ENCODE measurements at places on chromosomes 11 and 22.

DNA sequence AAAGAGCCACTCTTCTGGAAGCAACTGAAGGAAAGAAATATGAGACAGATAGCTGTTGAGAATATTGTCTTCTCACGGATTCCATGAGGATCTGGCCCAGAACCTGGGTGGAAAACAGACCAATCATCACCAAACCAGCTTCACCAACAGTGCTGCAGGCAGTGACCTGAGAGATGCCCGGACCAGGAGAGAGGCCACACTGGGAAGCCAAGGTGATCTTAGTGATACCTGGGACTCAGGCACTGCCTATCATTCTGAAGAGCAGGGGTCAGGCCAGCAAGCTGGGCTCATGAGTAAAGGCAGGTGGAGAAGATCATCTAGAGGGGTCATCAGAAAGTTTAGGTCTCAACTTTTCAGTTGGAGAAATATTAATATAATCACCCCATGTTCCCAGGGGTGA is 595.8 kb upstream of the CADM1 start:
- DNase-seq, result no peak

DNA sequence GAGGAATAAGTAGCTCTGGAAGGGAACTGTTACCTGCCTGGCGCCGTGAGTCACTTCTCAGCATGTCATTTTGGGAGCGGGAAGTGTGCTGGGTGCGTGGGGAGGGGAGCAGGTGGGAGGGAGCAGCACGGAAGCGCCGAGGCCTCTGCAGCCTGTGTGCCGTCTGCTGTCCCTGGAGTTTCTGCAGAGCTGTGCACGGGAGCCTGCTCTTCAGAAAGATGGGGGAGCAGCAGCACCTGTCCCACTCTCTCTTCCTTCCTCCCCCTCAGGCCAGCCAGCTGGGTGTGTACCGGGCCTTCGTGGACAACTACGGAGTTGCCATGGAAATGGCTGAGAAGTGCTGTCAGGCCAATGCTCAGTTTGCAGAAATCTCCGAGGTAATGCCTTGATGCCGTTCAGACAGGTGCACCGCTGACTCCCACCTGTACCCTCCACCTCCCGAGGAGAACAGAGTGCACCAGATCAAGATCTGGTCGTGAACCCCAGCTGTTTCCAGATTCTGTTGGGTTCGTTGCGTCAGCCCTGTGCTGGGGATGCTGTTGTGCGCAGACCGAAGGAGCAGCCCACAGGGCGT is 87.9 kb downstream of the BCR start:
- DNase-seq, result no peak

- DNase-seq, result no peak
Measured at GRCh38 chr11:15883455-15883920, 472.9 kb downstream of the SOX6 start.

DNA sequence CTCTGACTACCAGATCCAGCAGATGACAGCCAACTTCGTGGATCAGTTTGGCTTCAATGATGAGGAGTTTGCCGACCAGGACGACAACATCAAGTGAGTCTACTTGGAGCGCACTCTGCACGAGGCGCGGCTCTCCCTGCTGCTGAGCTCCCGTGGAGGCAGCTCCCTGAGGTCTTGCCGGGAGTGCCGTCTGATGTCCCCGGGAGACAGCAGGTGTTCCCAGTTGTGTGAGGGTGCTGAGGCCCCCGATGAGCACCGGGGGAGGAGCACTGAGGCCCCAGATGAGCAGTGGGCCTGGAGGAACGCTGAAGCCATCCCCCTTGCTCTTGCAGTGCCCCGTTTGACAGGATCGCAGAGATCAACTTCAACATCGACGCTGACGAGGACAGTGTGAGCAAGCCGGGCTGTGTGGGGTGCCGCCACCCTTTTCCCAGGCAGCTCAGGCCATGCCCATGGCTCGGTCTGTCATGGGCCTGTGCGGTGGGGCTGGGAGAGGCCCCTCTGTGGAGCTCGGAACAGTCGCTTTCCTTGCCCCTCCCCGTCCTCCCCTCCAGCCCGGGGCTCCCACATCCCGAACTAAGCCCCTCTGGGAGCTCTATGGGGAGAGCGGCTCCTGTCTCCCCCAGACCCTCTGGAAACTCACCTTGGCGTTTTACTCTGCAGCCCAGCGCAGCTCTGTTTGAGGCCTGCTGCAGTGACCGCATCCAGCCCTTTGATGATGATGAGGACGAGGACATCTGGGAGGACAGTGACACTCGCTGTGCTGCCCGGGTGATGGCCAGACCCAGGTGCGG is 37.1 kb downstream of the SBF1 start:
- no peak for DNase-seq

GRCh38 chr11:47270331-47271271 is 668 bp downstream of the MADD start:
- no peak for DNase-seq

DNA sequence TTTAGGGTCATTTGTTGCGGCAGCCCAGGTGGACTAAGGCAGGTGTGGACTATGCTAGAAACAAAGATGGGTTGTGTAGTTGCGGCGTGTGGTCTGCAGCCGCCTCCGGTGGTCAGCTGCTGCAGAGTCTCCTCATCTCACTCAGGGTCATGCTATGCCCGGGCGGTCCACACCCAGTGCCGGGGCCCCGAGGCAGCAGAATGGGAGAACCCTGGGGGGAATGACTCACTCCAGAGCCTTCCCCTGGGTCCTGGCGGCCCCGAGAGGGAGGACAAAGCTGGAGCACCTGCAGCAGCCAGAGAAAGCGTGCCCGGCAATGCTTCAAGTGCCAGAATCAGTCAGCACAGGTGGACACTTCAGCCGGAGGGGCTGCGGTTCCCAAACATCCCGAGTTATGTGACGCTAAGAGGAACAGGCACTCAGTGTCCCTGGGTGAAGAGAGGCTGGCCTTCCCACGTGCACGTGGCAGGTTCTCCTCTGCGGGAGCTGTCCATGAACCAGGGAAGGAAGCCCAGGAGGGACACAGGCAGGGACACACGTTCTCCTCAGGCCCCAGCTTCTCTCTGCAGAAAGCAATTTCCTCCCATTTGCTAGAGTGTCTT is 289.6 kb upstream of the B3GAT1 start:
- DNase-seq, result no peak

DNA sequence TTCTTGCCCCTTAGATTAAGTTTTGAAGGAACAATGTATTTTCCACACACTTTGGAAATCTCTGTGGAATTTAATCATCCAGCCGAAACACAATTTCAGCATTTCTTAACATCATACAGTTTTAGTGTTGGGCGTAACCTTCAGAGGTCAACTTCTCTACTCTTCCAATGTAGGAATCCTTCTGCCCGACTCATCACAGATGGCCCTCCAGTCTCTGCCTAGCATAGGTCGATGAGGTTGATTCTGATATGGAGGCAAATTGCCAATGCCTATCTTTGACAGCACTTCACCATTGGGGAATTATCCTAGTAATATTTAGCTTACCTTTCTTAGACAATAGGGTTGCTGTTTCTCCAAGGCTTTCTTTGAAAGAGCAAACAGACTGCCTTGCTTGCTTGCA is 175.7 kb upstream of the TTC12 start:
- no peak for DNase-seq

DNA sequence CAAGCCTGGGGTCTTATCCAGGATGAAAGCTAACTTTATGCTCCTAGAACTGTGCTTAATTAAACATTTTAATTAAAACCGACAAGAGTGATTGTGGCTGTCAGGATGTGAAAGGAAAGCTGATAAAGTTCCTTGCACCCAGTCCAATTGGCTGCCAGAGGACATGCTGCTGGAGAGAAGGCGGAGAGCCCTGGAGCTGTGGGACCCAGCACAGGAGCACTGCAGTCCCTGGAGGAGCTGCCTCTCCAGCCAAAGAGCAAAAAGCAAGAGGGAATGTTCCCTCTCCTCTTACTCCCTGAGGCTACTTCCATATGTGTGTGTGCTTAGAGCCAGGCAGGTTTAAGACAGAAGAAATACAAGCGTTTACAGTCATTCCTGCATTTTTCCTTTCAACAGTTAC is 118.6 kb downstream of the OPCML start:
- DNase-seq, result no peak

DNA sequence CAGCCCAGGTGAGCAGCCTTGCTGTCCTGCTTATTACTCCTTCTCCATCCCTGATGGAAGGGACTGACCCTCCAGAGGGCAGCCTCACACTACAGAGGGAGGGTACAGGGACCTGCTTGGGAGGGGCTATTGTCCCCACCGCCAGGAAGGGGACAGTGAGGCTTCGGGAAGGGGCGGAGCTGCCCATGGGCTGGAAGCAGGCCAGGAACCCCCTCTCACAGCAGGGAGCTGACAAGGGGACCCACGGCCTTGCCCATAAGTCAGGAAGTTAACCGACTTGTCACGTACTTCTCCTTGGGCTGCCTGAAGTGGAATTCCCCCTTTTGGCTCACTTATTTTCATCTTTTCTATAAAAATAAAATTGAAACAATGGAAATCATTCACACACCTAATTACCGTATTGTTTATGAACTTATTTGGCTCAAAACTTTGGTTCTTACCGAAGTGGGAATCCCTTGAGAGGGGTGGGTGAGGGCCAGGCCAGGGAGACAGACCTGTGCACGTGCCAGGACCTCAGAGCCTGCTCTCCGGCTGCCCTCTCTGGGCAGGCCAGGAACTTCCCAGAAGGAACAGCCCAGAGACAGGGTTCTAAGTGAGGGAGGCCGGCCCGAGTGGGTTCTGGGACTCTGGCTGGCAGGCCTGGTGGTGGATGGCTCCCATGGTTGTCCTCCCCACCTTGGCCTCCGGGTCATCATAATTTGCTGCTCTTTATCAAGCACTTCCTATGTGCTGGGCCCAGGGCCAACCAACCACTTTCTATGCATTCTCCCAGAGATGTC is 5.8 kb downstream of the MGAT3 start:
- DNase-seq, result no peak

GRCh38 chr22:41603873-41604332 is 14.3 kb upstream of the PMM1 start:
- DNase-seq, result no peak

GRCh38 chr11:26717771-26718170 is 4.1 kb downstream of the SLC5A12 start:
- no peak for DNase-seq

DNA sequence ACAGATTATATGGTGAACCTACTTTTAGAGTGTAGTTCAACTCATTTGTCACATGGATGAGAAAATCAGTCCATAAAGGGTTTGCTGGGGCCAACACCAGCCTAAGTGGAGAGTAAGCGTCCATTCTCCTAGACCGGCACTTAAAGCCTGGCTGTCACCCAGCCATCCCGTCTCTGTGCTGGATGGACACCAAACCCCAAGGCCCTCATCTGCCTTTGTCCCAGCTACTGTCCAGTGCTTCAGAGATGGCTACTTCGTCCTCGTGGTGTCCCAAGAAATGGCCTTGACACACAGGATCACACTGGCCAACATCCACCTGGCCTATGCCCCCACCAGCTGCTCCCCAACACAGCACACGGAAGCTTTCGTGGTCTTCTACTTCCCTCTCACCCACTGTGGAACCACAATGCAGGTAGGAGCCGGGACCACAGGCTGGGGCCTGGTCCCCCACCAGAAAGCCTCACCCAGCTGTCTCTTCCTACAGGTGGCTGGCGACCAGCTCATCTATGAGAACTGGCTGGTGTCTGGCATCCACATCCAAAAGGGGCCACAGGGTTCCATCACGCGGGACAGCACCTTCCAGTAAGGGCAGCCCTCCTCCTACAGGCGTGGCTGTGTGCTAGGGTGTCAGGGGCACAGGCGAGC is 3.5 kb downstream of the ZP1 start:
- no peak for DNase-seq

- no peak for DNase-seq
Measured at GRCh38 chr11:91293119-91293518, 931.5 kb upstream of the FAT3 start.

GRCh38 chr11:69209038-69209350 is 53.3 kb downstream of the SMIM38 start:
- DNase-seq, result no peak

- DNase-seq, result peak; percentile 59
Measured at GRCh38 chr11:33015621-33016551, at the start of gene DEPDC7. DEPDC7 (plus strand) TSS chr11:33015878; CDS start chr11:33015956, 78 bp downstream.

GRCh38 chr11:125382314-125382791 is 113.7 kb downstream of the FEZ1 start:
- no peak for DNase-seq

DNA sequence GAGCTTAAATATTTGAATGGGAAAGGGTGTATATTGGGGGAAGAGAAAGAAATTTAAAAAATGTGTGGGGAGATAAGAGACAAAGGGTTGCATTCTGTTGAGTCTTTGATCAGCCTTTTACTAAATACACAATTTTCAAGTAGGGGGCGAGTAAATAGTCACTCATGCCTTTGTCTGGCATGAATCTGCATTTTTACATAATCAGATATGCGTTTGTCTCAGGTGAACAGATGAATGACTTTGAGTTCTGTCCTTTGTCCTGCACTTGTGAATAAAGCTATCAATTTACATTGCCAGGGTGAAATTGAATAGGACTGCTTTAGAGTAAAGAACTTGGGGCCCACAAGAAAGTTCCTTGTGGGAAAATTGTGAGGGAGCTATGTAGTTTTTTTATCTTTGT is 523.6 kb upstream of the LUZP2 start:
- no peak for DNase-seq

DNA sequence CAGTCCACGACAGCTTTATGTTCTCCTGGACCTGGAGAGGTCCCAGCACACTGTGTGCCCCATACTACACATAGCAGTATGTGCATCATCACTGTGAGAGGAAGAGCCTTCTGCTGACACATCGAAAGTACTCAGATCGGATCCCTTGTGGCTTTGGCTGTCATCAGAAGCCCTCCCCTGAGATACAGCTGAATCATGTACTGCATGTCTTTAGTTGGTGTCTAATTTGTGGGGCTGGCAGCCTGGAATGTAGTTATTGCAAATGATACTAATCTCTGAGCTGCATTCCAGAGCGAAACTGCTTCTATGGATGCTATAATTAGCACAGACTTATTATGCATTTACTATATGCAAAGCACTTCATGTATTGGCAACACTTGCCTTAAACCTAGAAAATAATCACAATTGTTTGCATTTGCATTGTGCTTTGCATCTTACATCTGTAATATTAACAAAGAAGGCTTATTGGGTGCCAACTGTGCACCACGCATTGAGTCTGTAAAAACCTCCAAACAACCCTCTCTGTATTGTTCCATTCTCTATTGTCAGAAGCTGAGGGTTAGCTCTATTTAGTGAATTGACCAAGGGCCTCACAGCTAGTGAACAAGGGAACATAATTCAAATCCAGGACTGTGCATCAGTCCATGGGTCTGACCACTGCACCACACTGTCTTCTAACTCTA is 89.2 kb upstream of the CRTAM start:
- peak; percentile 18 for DNase-seq

Data from activated T-helper 1 cell treated with Interleukin-2 at 50 U/mL for 16 hours (primary cell).